ENCODE measurements at places on chromosomes 4 and X.
A peak's percentile ranks its signal among the peaks of the same experiment; 100 is the strongest.

GRCh38 chrX:74578137-74578536 lies 36.3 kb downstream of the RLIM start:
- no peak for DNase-seq

DNA sequence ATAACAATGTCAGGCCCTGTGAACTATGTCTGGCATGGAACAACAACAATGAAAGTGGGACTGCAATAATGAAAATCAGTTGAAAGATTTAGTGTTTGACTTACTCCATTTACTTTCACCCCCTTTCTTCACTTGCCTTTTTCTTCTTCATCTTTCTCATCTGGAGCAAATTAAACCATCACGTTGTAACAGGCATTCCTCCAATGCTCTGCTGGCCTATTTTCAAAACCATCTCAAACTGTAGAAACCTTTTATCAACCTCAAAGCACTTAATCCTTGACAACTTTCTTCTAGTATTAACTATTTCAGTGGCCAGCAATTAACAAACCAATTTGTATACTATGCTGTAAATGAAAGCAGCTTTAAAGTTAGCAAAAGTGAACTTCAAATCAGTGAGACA lies 8.3 kb downstream of the KLHL13 start:
- no peak for DNase-seq

GRCh38 chrX:117743469-117744251 lies 372.9 kb downstream of the KLHL13 start:
- peak; percentile 35 for DNase-seq

GRCh38 chrX:56279863-56280262 lies 47.7 kb downstream of the KLF8 start:
- DNase-seq, result no peak

DNA sequence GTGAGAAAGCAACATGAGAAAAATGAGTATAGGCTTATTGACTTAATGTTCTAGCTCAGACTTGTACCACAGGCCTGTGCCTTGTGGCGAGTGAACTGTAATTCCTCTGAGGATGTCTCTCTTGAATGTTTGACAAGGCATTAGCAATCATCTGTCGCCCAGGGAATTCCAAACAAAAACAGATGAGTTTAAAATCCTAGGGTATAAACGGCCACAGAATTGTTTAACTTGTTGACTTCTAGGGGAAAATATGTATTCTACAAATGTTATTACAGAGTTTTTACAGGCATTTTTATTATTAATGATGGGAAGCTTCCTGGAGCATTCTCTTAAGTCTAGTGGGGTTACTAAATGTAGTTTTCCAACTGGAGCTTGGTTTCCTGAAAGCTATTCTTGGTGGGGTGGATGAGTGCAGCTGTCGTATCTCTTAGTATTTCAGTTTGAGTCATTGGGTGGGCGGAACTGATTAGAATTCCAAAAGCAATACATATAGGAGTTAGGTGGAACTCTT lies 40.6 kb downstream of the ARHGAP10 start:
- DNase-seq, result peak; percentile 86

- peak; percentile 52 for DNase-seq
Measured at GRCh38 chr4:69833251-69833650, 26.7 kb downstream of the SULT1E1 start.

DNA sequence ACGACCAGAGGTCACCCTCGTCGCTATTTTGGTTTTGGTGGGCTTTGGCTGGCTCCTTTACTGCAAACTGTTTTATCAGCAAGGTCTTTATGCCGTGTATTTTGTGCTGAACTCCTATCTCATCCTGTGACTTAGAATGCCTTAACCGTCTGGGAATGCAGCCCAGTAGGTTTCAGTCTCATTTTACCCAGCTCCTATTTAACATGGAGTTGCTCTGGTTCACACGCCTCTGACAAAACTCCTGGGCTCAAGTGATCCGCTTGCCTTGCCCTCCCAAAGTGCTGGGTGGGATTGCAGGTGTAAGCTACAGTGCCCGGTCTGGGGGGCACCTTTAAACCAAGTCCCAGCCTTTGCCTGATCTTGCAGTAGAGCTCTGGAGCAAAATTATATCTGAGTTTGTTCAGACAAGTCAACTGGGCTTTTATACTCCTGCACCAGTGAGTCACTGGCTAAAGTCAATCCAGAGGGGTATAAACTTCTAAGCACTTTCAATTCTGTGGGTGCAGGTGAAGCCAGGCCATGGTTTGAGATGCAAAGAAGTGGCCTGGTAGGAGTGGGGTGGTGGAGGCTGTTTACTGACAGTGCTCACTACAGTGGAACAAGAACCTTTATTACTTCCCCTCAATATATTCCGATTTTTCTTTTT lies 50.2 kb downstream of the MGST2 start:
- peak; percentile 39 for DNase-seq

DNA sequence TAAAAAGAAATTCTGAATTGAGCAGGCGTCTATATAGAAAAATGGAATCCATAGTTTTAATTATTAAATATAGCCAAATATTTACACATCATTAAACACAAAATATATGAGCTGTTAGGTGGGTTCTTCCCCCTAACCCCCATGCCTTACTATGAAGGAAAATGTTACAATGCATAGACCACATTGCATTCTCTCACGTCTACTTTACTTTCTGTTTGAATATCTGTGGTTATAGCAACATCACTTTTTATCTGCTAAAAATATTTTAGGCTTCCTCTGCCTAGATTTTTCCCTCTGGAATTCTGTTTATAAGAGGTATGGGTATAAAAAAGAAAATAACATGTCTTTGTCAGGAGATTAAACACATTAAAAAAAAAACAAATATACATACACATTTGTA lies 73.1 kb downstream of the MAML3 start:
- no peak for DNase-seq

DNA sequence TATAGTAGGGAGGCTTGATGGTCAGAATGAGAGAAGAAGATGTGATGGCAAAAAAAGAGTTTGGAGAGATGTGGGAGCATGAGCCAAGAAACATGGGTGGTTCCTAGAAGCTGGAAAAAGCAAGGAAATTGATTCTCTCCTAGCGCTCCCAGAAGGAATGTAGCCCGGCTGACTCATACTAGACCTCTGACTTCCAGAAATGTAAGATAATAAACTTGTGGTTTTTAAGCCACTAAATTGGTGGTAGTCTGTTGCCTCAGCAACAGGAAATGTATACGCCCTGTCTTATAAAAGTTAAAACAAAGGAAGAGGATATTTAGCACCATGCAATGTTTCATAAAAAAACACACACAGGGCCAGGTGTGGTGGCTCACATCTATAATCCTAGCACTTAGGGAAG lies 182.7 kb upstream of the PCDH7 start:
- DNase-seq, result peak; percentile 70

GRCh38 chr4:92969650-92970379 lies 666.0 kb downstream of the GRID2 start:
- DNase-seq, result peak; percentile 91

DNA sequence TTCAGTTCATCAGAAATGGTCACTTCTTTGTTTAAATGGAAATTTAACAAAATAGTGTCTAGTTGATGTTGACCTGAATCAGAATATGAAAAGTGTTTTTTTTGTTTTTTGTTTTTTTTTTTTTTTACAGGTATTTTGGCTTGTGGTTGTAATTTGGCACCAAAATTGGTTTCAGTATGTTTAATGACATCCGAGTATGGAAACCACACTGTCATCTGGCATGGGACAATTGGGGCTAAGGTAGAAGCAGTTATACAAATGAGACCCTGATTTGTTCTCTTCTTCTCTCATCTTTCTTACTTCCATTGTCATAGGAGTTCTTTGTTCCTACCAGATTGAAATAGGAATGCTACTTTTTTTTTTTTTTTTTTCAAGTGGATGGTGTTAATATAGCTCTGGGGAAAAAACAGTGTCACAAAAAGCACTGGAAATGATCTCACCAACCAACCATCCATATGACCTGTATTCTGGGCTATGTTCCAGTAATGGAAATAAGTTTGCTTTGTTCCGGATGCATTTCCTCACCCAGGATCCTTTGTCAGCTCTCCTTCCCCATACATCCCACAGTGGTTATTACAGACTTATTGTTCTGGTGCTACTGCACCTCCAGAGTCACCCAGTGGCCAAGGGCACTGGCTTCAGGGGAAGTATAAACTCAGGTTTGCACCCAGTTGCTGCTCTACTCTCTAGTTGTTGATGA lies 95.8 kb downstream of the ATXN3L start:
- peak; percentile 89 for DNase-seq

GRCh38 chr4:186024637-186025407 lies 44.1 kb upstream of the TLR3 start:
- no peak for DNase-seq

- DNase-seq, result no peak
Measured at GRCh38 chr4:165707128-165707527, 165.9 kb upstream of the TLL1 start.

DNA sequence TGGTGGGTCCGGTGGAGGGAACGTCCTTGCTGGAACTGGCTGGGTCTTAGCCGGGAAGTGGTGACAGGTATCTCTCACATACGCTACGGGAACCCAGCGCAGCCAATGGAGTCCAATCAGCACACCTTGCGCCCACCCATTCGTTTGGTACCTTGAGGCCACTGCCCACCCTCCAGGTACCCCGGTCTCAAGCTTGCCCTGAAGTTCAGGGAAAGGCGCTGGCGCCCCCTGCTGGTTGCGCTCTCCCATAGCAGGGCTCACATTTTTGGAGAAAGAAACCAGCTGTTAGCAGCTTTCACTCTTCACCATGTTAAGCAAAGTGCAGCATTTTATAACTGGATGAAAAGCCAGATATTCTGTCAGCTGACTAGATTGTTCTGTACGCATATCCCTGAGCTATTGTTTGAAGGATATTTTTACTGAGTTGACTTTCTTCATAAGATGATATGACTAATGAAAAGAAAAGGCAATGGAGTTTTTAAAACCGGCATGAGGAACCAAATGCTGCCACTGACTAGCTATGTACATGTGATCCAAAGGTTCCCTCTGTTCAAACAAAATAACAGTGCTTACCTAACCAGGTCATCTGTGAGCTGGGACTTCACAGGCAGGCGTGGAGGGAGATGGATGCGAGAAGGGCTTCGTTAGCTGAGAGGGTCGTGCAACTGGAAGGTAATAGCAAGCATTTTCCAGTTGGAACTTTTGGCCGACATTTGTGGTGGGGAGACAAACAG lies 43.7 kb downstream of the OTOP1 start:
- DNase-seq, result no peak

DNA sequence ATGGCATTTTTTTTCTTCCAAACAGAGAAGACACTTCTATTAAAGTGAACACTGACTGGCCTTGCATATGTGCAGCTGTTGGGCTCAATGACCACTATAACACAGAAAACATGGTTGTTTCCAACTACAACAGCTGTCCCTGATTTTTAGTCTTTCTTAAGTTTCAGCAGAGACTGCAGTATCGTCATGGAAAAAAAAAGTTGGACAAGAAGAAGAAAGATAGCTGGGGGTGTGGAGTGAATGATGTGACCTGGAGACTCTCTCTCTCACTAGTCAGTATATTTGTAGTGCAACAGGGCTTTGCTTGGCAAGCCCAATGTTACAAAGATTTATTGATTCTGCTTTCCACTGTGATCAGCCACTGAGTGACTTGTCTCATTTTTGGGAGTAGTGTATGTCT lies 29.5 kb upstream of the C4orf54 start:
- DNase-seq, result no peak

- peak; percentile 9 for DNase-seq
Measured at GRCh38 chr4:90190525-90190924, 63.3 kb downstream of the CCSER1 start.

DNA sequence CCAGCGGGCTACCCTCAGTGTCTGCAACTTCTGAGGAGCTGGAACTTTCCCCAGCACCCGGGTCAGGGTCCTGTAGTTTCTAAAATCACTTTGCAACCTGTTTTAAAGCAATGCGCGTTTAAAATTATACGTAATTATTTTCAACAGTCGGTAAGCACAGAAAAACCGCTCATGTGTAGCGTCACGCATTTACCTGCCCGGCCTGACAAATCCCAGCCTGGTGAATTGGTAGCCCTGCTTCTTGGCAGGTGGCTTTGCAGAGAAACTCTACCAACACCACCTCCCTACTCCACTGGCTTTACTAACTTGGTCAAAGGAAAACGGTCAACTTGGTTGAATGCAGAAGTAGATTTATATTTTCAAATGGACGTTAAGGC lies 640 bp downstream of the BANK1 start:
- no peak for DNase-seq

- DNase-seq, result no peak
Measured at GRCh38 chr4:52748432-52748831, 2.8 kb downstream of the ERVMER34-1 start.

GRCh38 chrX:130179170-130179569 lies 7.4 kb downstream of the RAB33A start:
- no peak for DNase-seq

DNA sequence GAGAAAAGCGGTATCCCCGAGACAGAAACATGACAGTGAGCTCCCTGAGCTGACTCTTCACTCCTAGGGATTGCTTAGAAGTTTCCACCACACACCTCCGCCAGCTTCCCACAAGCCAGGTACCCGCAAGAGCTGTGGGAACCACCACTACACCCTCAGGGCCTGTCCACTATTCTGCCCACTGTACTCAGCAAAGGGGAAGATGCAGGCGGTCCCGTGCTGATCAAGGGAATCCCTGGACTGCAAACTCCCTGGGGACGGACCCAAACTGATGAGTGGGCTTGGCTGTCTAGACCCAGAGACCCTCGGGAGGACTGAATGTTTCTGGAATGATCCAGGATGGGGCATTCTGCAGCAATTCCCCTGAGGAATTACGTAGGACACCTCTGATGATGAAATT lies 30.2 kb downstream of the REELD1 start:
- no peak for DNase-seq

- DNase-seq, result no peak
Measured at GRCh38 chr4:17400686-17401085, 111.2 kb downstream of the QDPR start.

DNA sequence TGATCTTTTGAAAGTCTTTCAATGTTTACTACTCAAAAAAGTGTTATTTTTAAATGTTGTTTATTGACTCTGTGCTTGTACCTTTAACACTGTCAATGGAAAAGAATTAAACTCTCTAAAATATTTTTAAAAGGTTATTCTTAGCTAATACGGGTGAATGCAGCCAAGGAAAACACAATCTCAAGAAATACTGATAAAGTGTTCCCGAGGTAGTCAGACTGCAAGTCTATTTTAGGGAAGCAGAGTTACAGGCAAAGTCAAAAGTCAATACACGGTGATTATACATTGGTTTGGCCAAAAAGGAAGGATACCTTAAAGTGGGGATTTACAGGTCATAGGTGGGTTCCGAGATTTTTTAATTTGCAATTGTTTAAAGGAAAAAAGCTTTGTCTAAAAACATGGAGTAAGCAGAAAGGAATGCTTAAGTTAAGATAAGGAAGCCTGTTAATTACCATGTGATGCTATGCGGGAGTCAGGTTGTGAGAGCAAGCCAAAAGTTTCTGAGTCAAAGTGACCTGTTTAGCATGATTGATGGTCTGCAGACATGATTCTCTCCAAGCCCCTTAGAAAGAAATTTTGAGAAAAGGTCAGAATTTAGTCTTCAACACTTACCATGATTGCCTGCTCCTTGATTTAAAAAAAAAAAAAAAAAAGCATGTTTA lies 288.4 kb downstream of the KLHL4 start:
- no peak for DNase-seq

All from epithelial cell of esophagus (primary cell).